ENCODE measurements at places on chromosomes 5 and 9.

- DNase-seq, result no peak
Measured at GRCh38 chr5:77943851-77944250, 167.7 kb upstream of the TBCA start.

DNA sequence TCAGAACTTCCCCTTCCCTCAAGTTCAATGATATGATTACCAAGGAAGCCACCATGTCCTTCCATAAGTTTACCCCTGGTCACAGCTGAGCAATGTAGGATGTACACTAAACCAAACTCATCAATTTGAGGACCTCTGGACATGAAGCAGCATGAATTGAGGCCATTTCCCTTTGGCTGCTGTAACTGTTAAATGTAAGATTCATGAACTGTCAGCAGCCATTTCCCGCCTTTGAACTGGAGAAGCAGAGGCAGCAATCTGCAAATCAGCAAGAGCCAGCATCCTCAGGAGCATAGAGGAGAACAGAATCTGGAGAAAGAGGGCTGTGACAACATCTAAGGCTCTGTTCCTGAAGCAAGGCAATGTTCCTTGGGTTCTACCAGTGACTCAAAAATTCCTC lies 104.3 kb upstream of the PTGER4 start:
- no peak for DNase-seq

GRCh38 chr5:10793785-10794184 lies 32.8 kb upstream of the DAP start:
- no peak for DNase-seq

GRCh38 chr5:73654819-73655318 lies 28.9 kb downstream of the ARHGEF28 start:
- DNase-seq, result no peak

DNA sequence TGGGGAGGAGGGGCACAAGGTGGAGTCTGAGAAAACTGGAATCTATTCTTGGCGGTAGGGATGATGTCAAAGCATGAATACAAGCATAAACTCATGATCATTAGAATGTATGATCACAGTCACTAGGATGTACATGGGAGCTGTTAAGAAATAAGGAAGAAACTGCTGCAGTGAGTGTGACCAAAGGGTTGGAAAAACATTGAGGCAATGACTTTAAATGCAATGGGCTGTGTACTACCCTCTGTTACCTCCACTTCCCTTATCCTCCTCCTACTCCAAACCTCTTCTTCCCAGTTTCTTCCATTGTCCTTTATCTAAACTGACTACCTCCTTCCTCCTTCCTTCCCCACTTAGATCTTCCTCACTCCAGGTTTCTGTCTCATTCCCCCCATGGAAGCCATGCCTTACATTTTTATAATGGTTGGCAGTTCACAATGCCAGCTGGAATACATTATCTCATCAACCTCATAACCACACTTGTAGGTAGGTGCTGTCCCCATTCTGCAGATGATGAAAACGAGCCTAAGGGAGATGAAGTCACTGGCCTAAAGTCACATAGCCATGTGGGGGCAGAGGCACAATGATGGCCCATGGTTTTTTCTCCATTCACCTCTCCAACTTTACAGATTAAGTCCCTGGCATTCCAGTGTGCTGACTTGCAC lies 21.9 kb upstream of the TNFSF15 start:
- peak; percentile 40 for DNase-seq

- no peak for DNase-seq
Measured at GRCh38 chr5:109239456-109239855, 170.3 kb downstream of the PJA2 start.

DNA sequence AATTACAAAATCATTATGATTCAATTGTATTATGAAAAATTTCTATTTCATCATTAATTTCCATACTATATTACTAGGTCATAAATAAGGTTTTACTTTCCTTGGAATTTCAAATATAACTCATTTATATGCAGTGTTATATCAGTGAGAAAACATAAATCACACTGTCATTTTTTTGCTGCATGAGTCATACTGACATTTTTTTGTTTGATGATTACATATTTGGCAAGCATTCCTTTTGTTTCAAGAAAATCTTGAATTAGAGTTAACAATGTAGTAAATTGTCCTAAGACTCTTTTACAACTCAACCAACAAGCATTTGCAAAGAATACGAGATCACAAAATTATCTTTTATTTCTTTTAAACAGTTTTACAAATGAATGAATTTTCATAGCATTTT lies 298.4 kb upstream of the SEMA6A start:
- DNase-seq, result no peak

DNA sequence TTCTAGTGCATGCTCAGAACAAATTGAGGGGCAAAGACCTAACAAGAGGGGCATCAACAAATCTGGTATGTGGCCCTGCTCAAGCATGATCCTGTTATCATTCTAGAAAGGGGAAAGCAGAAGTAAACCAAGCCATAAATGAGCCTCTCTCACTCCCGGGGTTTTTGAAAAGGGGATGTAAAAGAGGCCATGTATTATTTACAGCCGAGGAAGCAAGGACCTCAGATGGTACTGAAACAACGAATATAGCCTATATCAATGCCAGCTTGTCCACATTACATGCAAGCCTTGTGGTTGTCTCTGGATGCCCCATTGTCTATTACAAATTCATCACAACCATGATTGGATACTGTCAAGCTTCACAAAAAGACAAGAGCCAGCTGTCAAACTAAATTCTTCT lies 211.3 kb downstream of the DCP2 start:
- no peak for DNase-seq

DNA sequence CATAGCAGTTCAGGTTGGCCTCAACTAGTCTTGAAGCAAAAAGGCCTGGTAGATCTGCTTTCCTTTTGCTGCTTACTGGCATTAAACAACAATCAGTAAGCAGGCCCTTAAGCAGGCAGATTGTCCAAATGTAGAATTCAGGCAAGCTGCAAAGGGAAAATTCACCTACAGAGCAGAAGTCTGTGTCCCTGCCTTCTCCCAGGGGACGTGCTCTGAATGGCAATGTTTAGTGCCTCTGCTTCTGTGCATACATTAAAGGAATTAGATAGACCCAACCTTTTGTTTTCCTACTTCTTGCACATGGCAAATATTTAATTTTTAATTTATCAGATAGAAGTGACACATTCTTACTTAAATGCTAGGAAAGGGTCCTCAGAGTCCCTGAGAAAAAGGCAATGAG lies 328.8 kb upstream of the PIK3R1 start:
- no peak for DNase-seq

DNA sequence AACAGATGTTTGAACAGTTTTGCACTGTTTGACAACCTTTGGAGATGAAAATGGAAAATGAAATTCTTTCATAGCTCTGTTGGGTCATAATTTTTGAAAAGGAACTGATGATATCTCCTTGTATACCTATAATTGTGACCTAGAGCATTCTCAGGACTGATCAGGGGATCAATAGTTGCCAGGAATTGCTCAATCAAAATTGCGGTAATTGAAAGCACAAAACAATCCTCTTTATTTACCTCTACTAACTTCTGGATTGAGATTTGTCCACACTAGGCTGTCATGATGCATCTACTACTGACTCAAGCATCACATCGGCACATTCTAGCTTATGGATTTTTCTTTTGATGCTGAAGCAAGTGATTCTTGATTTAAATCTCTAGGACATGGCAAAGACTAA lies 4.1 kb upstream of the CNTLN start:
- no peak for DNase-seq

DNA sequence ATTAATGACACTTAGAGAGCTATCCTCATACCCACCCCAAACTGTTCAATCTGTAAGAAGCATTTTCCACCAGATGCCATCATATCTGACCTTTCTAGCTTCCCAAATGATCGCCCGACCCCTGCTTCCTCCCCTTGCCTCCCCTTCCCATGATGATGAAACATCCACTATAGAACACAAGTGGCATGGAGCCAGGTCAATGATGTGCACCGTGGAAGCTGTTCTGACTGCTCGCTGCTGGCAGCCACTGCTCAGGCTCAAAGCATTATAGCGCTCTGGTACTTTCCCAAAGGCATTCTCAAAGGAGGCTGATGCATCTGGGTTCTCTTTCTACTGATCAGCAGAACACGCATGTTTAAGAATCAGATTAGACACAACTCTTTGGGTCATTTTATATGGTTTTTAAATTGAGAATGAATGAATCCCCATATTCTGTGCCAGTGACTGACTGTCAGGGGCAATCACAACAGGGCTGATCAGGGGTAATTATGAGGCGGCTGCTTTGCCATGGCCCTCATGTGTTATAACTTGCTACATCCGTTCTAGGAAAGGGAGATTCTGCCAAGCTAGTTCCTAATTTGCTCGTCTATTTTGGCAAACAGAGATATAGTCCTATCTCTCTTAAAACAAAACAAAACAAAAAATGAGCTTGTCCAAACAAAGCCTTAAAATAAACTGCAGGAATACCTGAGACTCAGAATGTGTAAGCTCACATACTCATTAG lies 343.7 kb downstream of the ENC1 start:
- DNase-seq, result no peak

DNA sequence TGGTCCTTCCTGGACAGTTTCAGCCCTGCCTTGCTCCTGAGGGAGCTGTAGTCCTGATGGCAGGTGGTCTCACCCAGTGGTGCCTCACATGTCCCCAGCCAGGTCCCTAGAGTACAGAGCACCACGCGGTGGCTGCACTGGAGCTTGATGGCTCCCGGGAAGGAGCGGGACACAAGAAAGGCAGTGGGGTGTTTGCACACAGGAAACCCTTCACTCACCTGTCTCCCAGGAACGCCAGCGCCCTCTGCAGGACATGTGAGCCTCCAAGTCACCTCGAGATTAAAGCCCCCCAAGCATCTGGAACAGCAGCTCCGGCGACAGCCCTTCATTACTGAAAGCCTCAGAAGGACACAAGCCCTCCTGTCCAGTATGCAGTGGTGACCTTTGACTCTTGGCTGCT lies 19.9 kb upstream of the TMEM250 start:
- DNase-seq, result peak; percentile 63

- DNase-seq, result no peak
Measured at GRCh38 chr5:103589357-103589756, 26.8 kb upstream of the NUDT12 start.

GRCh38 chr5:113249206-113249605 lies 185.6 kb downstream of the TSSK1B start:
- no peak for DNase-seq

GRCh38 chr9:93600504-93600903 lies 24.1 kb downstream of the PHF2 start:
- no peak for DNase-seq

- no peak for DNase-seq
Measured at GRCh38 chr5:158560170-158560569, 539.5 kb downstream of the EBF1 start.

DNA sequence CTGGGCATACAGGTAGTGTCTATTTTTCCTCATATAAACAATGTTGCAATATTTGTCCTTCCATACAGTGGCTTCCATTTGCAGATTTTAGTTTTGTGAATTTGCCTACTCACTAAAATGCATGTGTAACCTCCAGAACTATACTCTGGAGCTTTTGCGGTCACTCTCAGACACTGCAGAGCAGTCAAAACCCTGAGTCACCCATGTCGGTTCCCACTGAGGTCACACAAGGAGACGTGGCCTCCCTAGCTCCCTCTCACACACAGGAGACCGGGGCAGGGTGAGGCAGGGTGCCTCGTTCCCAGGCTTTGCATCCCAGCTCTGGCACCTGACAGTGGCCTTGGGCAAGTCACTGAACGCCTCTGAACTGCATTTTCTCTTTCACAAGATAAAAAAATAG lies 55.5 kb upstream of the ZNF354A start:
- DNase-seq, result no peak

DNA sequence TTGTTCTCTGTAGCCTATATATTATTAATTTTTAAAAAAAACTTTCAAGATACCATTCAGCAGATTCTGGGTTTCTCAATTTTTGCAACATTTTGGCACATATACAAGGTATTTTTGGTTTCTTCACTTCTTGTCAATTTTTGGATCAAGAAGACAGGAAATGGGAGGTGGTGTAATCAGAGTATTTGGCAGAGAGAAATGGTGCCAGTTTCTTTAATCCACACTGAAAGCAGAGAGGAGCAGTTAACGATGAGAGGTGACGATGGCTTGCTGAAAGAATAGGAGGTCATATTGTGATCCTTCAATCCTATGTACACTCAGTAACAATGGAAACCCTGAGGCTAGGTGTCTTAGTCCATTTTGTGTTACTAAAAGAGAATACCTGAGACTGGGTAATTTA lies 16.4 kb downstream of the NNT start:
- DNase-seq, result no peak

DNA sequence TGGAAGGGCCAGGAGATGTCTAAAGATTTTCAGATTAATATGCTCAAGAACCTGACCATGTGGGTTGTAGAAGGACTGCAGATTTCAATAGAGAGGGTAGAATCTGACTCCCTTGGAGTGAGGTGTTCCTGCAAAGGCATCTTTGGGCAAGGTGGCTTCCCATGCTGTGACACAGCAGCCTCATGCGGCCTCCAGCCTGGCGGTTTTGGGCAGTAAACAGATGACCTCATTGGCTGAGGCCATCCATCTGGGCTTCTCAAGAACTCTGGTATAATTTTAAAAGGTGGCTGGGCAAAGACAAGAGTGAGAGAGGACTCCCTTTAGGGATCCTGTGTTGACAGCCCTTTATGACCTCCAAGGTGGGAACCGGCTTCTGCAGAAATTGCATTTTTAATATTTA lies 90.3 kb upstream of the ERCC6L2 start:
- no peak for DNase-seq

DNA sequence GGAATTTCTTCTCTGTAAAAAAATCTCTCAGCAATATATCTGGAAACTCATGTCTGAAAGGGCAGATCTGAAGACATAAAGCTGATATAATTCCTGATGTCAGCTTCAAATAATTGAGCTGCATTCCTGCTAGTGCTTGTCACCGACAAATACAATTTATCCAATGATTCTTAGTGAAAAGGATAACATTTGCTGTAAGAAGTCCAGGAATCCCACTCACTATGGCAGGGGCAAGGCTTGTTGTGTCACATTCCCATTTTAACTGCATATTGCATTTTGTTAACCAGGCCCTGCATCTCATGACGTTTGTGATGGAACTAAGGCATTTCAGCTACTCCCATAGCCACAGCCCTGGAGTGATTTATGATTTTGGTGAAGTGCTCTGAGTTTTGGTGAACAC lies 160.1 kb upstream of the DAB2 start:
- DNase-seq, result no peak

DNA sequence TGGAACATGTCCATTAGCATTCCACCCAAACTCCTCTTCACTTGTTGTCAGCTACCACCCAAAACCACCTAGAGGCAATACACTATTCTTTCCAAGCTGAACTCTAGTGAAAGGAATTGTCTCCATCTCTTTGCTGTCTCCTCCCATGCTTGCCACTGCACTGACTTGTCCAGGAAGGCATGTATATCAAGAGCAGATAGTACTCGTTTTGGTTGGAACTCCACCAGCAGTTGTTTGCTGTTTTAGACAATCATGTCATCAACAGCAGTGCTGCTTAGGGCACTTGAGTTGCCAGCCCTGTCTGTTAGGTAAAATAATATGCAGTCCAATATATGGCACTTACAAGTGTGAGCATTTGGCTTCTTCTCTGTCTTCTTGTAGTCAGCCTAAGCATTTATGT lies 80.0 kb upstream of the SAP30L start:
- DNase-seq, result no peak
